ENCODE measurements at places on chromosomes 3 and 15.

GRCh38 chr3:74372743-74373142 is 241.7 kb downstream of the CNTN3 start:
- no peak for DNase-seq

- DNase-seq: no peak
Measured at GRCh38 chr3:135740211-135740610, 225.3 kb upstream of the PPP2R3A start.

GRCh38 chr3:56005196-56005805 is 463.0 kb downstream of the ERC2 start:
- peak; percentile 25 for DNase-seq

GRCh38 chr15:70587896-70588567 is 175.3 kb downstream of the UACA start:
- no peak for DNase-seq

DNA sequence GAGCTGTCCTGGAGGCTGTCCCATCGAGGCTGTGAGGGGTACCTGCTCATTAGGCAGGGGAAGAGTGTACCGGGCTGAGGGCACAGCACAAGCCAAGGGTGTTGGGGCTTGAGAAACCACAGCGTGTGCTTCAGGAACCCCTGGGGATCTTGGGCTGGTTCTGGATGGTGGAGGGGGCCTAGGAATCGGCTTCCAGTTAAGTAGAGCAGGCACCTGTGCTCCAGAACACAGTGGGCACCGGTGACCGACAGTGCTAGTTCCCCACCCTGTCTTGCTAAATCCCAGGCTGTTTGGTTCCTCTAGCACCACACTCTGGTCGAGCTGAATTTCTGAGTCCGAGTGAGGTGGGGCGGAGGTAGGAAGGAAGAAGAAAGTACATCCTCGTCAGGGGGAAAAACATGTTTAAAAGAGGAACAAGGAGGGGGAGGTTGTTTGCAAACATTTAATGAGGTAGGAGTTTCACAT is 29.1 kb downstream of the SLC6A6 start:
- no peak for DNase-seq

GRCh38 chr15:71093054-71094024 is 21.9 kb upstream of the THSD4 start:
- peak; percentile 86 for DNase-seq

DNA sequence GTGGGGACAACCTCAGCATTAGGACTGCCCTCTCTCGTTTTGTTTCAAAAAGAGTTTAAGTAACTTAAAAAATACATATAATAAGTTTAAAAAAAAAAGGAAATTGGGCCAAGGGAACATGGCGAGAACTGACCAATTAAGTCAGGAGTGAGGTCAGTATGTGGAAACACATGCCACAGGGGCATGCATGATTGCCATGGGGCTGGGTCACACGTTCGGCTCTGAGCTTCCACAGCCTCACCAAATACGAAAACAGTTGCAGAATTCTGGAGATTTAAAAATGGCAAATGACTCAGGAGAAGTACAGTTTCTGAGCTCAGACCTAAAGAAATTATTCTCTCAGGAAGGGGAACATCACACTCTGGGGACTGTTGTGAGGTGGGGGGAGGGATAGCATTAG is 24.1 kb downstream of the PDE8A start:
- DNase-seq: no peak

GRCh38 chr3:170002231-170002630 is 35.6 kb upstream of the GPR160 start:
- no peak for DNase-seq

DNA sequence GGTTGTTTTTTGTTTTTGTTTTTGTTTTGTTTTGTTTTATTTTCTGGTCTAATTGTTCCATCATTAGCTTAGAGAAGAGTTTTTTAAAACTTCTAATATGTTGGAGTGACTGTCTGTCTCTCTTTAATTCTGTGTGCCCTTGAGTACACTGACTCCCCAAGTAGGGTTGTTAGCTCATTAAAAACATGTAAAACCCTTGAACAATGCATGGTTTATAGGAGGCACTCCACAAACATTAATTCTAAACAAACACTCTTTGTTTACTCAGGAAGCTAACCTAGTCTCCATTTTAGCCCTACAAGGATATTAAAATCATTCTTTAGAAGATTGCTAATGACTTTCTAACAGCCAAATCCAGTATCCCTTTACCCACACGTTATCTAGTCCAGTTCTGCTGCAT is 100.5 kb downstream of the CGGBP1 start:
- DNase-seq: no peak

All from ELR (cell line).